ENCODE measurements at places on chromosomes 1 and 21.

GRCh38 chr1:212987702-212988322, 27.9 kb downstream of the ANGEL2 start:
- DNase-seq, result peak; percentile 77

DNA sequence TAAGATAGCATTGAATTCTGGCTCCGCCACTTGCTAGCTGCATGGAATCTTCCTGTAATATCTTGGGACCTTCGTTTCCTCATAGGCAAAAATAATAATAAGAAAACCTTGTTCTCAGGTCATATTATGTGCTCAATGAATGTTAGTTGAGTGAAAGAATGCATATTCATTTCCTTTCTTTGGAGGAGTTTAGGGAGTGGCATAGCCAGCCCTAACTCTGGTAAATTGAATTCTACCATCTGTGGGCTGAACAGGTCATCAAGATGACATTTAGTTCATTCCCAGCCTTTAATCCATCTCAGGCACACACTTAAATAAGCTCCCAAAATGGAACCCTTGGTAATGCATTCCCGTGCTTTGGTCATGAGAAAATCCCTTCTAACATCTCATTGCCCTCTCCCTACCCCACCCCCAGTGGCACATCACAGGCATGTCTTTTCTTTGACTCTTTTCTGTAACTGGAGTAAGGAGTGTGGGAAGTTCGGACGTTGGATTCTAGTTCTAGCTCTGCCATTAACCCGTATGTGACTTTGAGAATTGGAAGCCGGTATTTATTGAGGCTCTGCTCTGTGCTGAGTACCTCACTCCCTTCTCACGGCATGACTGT, 13.2 kb upstream of the MYOG start:
- no peak for DNase-seq

- DNase-seq, result no peak
Measured at GRCh38 chr1:62732331-62732730, 44.1 kb upstream of the DOCK7 start.

- no peak for DNase-seq
Measured at GRCh38 chr1:182051938-182052337, 9.6 kb downstream of the ZNF648 start.

DNA sequence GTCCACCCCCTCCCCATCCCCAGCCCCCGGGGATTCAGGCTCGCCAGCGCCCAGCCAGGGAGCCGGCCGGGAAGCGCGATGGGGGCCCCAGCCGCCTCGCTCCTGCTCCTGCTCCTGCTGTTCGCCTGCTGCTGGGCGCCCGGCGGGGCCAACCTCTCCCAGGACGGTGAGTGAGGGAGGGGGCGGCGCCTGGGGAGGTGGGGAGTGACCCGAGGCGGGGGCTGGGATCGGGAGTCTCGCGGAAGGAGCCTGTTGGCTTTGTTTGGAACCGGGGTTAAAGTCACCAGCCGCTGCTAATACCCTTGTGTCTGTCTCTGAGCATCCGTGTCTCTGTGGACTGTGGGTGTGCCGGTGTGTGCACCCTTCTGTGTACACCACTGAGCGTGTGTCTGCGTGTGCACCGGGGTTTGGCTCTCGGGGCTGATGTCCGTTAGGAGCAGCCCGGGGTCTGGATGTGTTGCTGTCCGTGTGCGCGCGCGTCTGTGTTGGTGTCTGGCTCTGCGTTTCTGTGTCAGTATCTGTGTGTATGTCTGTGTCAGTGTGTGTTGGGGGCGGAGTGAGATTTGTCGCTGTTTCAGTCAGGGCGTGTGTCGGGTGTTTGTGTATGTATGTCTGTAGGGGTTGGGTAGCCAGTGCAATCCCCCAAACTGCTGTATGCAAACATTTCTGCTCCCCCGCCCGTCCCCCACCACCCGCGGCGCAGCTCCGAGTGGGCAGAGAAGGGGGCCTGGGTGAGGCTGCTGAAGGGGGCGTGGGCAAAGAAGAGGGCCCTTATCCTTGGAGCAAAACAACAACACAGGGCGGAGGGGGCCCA, 480 bp downstream of the CADM3 start:
- no peak for DNase-seq

All from IMR-90 (cell line).